ENCODE measurements at places on chromosomes 12 and 14.

DNA sequence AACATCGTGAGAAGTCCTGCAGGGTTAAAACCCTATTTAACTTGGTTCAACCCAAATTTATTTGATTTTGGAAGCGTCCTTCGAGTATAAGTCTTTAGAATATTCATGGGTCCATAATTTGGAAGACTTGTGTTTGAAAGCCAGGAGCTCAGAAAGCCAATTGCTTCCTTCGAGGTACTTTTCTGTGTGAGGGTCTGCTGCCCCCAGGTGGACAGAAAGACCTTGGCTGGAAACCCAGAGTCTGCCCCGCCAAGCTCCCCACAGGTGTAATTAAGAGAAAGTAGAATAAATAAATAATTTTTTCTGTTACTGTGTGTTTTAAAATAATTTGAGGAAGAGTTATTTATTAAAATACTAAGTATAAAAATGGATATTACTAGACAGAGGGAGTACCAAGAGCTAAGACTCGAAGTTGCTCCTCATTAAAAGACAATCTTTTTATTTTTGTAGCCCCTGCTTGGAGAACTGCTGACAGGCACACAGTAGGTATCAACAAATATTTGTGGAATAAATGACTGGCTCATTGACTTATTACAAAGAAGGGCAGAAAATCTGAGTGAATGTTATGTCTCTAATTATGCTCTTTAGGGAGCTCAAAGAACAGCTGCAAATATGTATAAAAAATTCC is 105.8 kb downstream of the PAH start:
- H3K4me1 ChIP-seq = no peaks in the 10 kb centered on the region
- H3K4me3 ChIP-seq = no peak overlapping the region
- no peaks in the 10 kb centered on the region for H3K36me3 ChIP-seq
- no peak for DNase-seq
- H3K27me3 ChIP-seq = peaks cover 12% of the 10 kb centered on the region

DNA sequence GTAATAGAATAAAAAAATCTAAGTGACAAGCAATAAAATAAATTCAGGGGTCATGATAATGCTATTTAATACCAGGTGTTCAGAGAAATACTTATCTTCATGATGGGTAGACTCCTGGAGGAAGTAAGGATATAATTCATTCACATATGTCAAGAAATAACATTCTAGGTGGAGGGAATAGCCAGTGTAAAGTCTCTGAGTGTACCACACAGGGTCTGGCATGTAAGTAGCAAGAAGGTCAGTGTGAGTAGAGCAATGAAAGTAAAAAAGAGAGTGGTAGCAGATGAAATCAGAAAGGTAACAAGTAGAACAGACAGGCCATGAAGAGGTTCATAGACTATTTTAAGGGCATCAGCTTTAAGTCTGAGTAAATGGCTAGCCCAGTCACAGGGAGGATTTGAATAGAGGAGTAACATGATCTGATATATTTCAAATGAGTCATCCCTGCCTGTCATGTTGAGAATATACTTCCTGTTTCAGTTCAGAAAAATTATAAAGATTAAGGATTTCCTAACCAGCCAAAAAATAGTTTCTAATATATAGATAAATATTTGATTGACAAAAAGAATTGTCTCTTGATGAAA is 519.9 kb downstream of the C12orf50 start:
- H3K27ac ChIP-seq = no peak overlapping the region
- DNase-seq = no peak
- H3K36me3 ChIP-seq = no peaks in the 10 kb centered on the region

GRCh38 chr12:124821252-124822200 is 42.1 kb downstream of the SCARB1 start:
- no peaks in the 10 kb centered on the region for H3K27me3 ChIP-seq
- H3K27ac ChIP-seq = no peak overlapping the region
- H3K4me3 ChIP-seq = no peak overlapping the region
- peaks cover 2% of the 10 kb centered on the region for H3K36me3 ChIP-seq
- no peaks in the 10 kb centered on the region for H3K4me1 ChIP-seq

DNA sequence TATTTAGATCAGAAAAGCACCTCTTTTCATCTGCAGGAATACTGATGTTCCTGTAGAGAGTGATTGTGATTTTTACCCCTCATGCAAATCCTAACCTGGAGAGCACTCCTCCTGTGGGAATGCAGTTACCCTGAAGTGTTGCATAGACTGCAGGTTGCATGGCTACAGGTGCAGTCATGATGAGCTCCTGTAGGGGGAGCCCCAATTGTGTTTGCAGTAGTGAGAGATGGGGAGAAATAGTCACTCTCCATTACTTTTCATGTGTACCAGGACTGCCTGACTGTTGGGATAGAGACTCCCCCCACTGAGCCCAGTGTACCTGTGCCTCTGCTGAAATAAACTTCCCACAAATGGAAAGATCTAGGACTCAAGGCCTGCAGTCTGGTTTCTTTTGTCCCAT is 1086.5 kb downstream of the SLC6A15 start:
- DNase-seq = peak; percentile 26
- H3K4me3 ChIP-seq = no peak overlapping the region
- H3K4me1 ChIP-seq = no peaks in the 10 kb centered on the region
- no peak overlapping the region for H3K27ac ChIP-seq
- H3K27me3 ChIP-seq = no peaks in the 10 kb centered on the region

- H3K27ac ChIP-seq = no peak overlapping the region
- DNase-seq = no peak
- H3K36me3 ChIP-seq = no peaks in the 10 kb centered on the region
These were observed 192.4 kb upstream of the GZMB start for GRCh38 chr14:24826390-24826789.

- H3K36me3 ChIP-seq = peaks cover 4% of the 10 kb centered on the region
- peaks cover 15% of the 10 kb centered on the region for H3K4me1 ChIP-seq
- H3K27me3 ChIP-seq = no peaks in the 10 kb centered on the region
- no peak overlapping the region for H3K27ac ChIP-seq
- DNase-seq = no peak
- H3K4me3 ChIP-seq = no peak overlapping the region
These were observed 8.6 kb upstream of the ALDH2 start for GRCh38 chr12:111758120-111758561.

GRCh38 chr14:101494826-101495225 is 66.5 kb upstream of the DIO3 start:
- peaks cover 37% of the 10 kb centered on the region for H3K27me3 ChIP-seq
- no peaks in the 10 kb centered on the region for H3K36me3 ChIP-seq
- DNase-seq = no peak
- no peak overlapping the region for H3K4me3 ChIP-seq
- no peaks in the 10 kb centered on the region for H3K4me1 ChIP-seq

DNA sequence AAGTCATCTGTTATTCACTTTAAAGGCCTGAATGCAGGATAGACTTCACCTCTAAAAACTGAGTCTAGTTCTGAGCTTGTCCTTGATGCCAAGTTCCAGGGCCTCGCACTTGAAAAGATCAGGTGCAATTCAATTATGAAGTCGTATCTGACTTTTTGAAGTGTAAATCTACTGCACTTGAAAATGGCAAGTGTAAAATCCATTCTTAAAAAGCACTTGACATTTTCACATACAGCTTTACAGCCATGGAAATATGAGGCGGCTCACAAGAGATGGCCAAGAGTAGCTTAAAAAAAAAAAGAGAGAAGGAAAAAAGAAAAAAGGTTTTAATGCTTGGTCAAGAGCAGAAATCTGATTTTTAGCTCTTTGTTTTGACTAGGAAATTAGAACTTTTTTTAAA is 172.5 kb downstream of the GXYLT1 start:
- H3K27ac ChIP-seq = no peak overlapping the region
- no peaks in the 10 kb centered on the region for H3K36me3 ChIP-seq
- no peak for DNase-seq
- H3K4me1 ChIP-seq = no peaks in the 10 kb centered on the region
- no peak overlapping the region for H3K4me3 ChIP-seq

DNA sequence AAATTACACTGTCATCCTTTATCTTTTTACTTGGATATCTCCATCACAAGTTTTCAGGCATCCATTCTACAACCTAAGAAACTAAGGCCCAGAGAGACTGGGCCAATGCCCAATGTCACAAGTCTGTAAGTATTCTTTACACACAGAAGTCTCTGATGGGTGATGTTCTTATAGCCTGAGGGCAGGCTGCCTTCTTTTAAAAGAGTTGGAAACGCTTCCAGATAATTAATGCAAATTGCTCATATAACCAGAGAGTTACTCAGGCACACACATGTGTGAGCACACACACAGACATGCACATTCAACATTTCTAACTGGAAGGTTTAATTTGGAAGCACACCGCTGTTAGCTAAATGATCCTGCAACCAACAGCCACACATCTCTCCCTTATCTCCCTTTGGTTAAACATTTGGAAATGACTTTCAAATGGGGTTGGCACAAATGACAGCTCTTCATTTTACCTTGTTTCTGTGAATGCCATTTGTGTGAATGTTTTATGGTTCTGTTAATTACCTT is 160.8 kb upstream of the TMPO start:
- peaks cover 3% of the 10 kb centered on the region for H3K4me1 ChIP-seq
- no peaks in the 10 kb centered on the region for H3K36me3 ChIP-seq
- no peak for DNase-seq
- peaks cover 9% of the 10 kb centered on the region for H3K27me3 ChIP-seq

GRCh38 chr12:28051516-28052354 is 79.2 kb upstream of the PTHLH start:
- H3K4me1 ChIP-seq = no peaks in the 10 kb centered on the region
- no peaks in the 10 kb centered on the region for H3K36me3 ChIP-seq
- H3K27me3 ChIP-seq = peaks cover 5% of the 10 kb centered on the region
- H3K27ac ChIP-seq = no peak overlapping the region

DNA sequence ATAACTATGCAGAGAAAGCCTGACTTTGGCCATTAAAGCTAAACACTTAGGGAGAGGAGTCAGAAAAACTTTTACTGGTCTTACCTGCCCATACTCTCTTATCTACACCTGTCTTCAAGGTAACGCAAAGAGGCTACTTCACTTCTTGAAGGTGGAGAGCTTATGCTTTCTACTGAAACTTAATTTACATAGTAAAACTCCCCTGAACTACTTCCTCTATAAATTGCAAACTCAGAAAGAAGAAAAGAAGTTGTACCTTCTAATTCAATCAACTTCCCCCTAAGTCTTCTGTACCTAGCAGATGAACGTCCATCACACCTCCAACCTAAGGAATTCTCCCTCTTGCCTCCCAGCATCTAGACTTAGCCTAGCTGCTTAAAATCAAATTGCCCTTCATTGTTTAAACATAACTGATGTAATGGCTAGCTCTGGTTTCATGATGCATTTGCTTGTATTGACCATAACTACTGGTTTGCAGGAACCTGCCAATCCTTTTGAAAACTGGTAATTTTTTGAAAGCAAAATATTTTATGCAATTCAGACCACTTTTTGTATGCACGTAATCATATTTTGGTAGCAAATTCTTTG is 87.7 kb downstream of the STON2 start:
- H3K27me3 ChIP-seq = no peaks in the 10 kb centered on the region
- no peaks in the 10 kb centered on the region for H3K36me3 ChIP-seq

DNA sequence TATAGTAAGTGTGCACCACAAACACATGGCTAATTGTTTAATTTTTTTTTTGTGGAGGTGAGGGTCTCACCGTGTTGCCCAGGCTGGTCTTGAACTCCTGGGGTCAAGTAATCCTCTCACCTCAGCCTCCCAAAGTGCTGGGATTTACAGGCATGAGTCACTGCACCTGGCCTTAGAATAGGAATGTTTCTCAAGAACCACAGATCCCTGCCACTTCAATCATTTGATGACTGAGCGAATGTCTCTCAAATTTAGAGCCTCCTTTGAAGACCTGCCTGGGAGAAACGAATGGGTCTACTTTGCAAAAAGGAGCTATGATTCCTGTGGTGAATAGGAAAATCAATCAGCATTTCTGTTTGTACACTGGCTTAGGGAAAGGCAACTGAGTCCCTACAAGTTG is 33.5 kb upstream of the CHST11 start:
- no peak overlapping the region for H3K4me3 ChIP-seq
- peaks cover 3% of the 10 kb centered on the region for H3K27me3 ChIP-seq
- peaks cover 15% of the 10 kb centered on the region for H3K4me1 ChIP-seq
- no peak overlapping the region for H3K27ac ChIP-seq
